ENCODE measurements at places on chromosomes 7 and 10.

DNA sequence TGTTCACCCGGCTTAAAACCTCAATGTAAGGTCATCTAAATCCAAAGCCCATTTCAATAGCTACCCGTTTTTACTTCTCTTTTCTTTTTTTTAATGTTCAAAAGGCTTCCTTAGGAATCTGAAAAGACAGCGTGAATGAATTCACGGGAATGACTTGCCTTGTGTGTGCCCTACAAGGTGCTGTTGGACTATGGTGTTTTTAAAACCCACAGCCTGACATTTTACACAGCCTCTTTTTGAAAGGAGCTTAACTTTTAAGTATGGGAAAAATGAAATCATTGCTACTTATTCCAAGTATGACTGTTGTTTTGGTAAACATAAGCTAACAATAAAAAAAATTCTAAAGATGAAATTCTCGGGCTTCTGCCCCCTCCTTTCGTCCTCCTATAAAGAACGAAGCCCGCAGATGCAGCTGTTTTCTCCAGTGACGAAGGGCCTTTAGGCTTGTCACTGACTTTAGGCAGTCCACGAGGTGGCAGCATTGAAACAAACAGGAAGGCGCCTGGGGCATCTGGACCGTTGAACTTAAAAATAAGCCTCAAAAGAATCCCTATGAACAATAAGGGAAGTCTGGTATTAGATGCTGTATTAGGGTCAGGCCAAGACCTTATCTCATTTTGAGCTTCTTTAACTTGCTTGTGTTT lies 141.3 kb downstream of the NRP1 start:
- peak; percentile 80 for ATAC-seq

- no peak for ATAC-seq
These were observed 1034.7 kb downstream of the TYW1 start for GRCh38 chr7:68031180-68031943.

- peak; percentile 52 for ATAC-seq
These were observed at the start of gene AEBP1 for GRCh38 chr7:44103923-44104859. Gene AEBP1 (plus strand): TSS chr7:44104345. CDS start chr7:44104666, 321 bp downstream.

DNA sequence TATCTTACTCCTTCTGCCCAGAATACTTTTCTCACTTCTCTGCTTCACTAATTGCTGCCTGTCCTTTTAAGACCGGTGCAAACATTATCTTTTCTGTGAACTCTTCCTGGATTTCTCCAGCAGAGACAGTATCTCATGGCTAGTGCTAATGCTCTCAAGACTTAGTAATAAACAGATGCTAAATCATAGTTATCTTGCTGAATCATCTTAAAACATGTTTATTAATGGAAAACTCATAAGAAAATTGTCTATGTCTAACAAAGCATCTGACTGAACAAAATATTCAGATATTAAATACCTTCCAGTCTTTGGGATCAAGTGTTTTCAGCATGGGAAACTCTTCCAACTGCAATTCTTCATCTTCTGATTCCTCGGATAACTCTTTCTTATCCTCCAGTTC lies 3.1 kb downstream of the DNAJC2 start:
- no peak for ATAC-seq

GRCh38 chr10:89952325-89952724 lies 250.9 kb downstream of the KIF20B start:
- no peak for ATAC-seq

GRCh38 chr7:116328161-116328560 lies 117.8 kb downstream of the TES start:
- no peak for ATAC-seq
